Activated CD4-positive, alpha-beta memory T cell treated with anti-CD3 and anti-CD28 coated beads, Interleukin-2, amount 10 ng/mL, durations not matched to agents 7 days and 5 days (primary cell): ENCODE measurements at places on chromosomes 12 and 14. TPM values are rescaled to one million over a fixed set of nuclear protein-coding genes. Genes with fewer than 3 reads are reported as not detected.

GRCh38 chr12:119363490-119363889, 29.0 kb downstream of the CCDC60 start:
- no peaks in the 10 kb centered on the region for H3K36me3 ChIP-seq
- no peak overlapping the region for H3K27ac ChIP-seq
- H3K4me1 ChIP-seq: no peaks in the 10 kb centered on the region

- H3K4me1 ChIP-seq: peaks cover 22% of the 10 kb centered on the region
- peak overlapping the region; percentile 47 for H3K27ac ChIP-seq
- no peaks in the 10 kb centered on the region for H3K36me3 ChIP-seq
- H3K4me3 ChIP-seq: no peak overlapping the region
- peak; percentile 22 for DNase-seq
Observed at GRCh38 chr14:105283899-105284298, 16.9 kb downstream of the BRF1 start.

DNA sequence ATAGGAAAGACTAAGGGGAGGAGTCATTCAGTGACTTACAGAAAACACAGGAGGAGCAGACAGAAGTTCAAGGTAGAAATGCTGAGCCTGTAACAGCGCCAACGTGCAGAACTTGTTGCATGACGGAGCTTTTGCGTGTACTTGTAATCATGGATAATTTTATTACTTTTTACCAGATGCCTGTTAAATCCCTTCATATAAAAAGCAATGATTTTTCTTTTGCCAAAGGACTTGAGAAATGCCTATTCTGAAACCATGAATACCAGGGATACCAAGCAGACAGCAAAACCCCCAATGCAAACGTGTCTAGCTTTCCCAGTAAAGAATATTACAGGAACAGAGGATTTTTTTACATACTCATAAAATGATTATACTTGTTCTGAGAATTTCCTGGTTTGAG, 163.6 kb upstream of the GSC start:
- peaks cover 14% of the 10 kb centered on the region for H3K27me3 ChIP-seq
- no peak overlapping the region for H3K27ac ChIP-seq
- no peak for DNase-seq
- H3K4me3 ChIP-seq: no peak overlapping the region
- peaks cover 2% of the 10 kb centered on the region for H3K4me1 ChIP-seq
- no peaks in the 10 kb centered on the region for H3K36me3 ChIP-seq

DNA sequence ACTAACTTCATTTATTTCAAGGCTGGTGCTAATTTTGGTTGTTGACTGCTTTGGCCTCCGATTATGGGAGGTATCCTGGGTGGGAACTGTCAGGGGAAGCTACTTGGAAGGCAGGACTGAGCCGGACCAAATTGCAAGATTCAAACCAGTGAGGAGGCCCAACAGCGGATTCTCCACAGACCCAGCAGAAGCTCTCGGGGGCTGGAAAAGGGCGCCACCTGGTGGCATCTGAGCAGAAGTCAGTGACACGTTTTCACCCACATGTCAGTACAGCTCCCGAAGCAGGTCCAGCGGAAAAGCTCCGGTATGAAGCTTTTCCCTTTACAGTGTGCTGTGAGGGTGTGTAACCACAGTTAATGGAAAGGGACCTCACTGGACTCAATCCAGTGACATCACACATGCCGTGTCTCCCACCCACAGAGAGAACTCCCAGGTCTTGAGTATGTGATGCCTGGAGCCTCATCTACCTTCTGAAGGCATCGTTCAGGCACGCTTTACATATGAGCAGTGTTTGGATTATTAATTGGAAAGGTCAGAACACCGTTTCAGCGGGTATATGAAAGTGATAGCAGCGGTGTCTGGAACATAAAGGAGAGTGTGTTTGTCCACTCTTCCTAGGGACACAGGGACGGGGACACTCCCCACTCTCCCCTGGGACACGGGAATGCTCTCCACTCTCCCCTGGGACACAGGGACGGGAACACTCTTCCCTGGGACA, 3.6 kb upstream of the P2RX2 start:
- no peak overlapping the region for H3K4me3 ChIP-seq
- H3K4me1 ChIP-seq: peaks cover 5% of the 10 kb centered on the region
- H3K36me3 ChIP-seq: peaks cover 8% of the 10 kb centered on the region
- H3K27me3 ChIP-seq: peaks cover 31% of the 10 kb centered on the region

- peaks cover 15% of the 10 kb centered on the region for H3K36me3 ChIP-seq
- no peak for DNase-seq
- H3K4me3 ChIP-seq: peak overlapping the region; percentile 70
Observed at GRCh38 chr14:74838166-74838565, 37.8 kb downstream of the PROX2 start.

DNA sequence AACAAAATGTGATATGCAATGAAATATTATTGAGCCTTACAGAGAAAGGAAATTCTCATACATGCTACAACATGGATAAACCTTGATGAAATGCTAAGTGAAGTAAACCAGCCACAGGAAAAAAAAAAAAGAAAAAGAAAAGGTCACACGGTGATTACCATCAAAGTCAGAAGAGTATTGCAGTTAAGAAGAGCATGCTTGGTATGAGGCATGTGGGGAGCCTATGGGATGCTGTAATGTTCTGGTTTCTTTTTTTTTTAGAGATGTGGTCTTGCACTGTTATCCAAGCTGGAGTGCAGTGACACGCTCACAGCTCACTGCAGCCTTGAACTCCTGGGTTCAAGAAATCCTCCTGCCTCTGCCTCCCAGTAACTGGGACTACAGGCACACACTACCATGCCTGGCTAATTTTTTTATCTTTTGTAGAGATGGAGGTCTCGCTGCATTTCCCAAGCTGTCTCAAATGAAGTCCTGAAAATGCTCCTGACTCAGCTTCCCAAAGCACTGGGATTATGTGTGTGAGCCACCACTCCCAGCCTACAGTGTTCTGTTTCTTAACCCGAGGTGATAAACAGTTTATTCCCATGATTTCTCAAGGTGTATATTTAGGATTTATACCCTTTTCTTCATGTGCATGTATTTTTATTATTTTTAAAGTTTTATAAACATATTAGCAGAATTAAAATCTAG, 96.2 kb downstream of the SEC23A start:
- H3K36me3 ChIP-seq: no peaks in the 10 kb centered on the region
- H3K4me1 ChIP-seq: no peaks in the 10 kb centered on the region
- H3K27ac ChIP-seq: no peak overlapping the region
- no peak for DNase-seq

The RNF34 gene
- 88.2 TPM for total RNA-seq

GRCh38 chr12:89907659-89908058, 199.0 kb upstream of the ATP2B1 start:
- H3K27me3 ChIP-seq: no peaks in the 10 kb centered on the region
- H3K27ac ChIP-seq: no peak overlapping the region
- H3K4me1 ChIP-seq: no peaks in the 10 kb centered on the region
- H3K4me3 ChIP-seq: no peak overlapping the region

- H3K27me3 ChIP-seq: peaks cover 9% of the 10 kb centered on the region
- no peaks in the 10 kb centered on the region for H3K36me3 ChIP-seq
- H3K4me1 ChIP-seq: peaks cover 24% of the 10 kb centered on the region
Observed at GRCh38 chr14:98926801-98927200, 345.2 kb downstream of the BCL11B start.

GRCh38 chr14:34063470-34064164, 112.7 kb upstream of the EGLN3 start:
- H3K36me3 ChIP-seq: no peaks in the 10 kb centered on the region
- H3K4me1 ChIP-seq: peaks cover 19% of the 10 kb centered on the region
- no peak for DNase-seq
- no peak overlapping the region for H3K27ac ChIP-seq
- H3K27me3 ChIP-seq: peaks cover 18% of the 10 kb centered on the region
- no peak overlapping the region for H3K4me3 ChIP-seq

DNA sequence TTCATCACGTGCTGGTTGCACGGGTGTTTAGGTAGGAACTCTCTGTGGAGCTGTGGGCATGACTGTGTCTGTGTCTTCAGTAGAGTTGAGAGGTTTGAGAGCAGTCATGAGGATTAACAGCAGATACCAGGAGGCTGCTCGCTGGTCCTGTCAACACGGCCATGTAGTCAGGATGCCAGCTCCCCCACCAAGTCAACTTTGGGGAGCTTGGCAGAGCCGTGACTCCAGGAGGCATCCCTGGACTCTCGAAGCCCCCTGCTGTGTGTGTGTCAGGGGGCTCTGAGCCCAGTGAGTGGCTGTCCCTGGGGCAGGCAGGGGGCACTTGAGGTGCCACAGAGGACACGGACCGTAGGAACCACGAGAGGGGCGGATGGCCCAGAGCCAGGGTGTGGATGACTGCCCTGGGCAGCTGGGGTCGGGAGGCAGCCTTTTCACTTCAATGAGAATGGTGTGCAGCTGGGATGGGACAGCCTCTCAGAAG, 7.2 kb upstream of the GPR132 start:
- H3K27me3 ChIP-seq: peaks cover 3% of the 10 kb centered on the region
- no peak for DNase-seq
- no peak overlapping the region for H3K4me3 ChIP-seq
- H3K27ac ChIP-seq: peak overlapping the region; percentile 1

DNA sequence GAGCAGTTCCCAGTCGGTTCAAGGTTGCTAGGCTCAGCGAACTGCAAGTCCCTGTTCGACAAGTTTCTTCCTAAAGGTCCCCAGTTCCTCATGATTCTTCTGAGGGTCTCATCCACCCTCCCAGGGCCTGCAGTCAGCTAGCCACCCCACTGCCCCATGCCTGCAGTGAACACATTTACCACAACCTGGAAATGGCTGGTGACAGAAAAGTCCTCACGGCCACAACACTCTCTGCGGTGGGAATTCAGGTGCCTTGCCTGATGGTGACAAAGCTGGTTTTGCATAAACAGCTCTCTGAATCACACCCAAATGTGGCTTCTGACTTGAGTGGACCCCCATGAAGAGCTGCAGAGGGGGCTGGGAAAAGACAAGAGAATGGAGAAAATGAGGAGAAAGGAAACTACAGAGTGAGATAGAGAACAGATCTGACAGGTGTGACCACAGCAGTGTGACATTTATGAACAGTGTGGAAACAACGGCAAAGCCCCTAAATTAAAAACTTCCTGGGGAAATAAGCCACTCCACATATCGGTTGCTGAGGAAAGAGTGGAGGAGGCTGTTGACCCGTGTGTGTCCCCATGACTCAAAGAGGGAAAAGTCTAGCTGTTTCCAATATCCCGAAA, 1.3 kb upstream of the CD27 start:
- H3K27me3 ChIP-seq: no peaks in the 10 kb centered on the region
- H3K27ac ChIP-seq: peak overlapping the region; percentile 71
- no peak for DNase-seq
- peaks cover 31% of the 10 kb centered on the region for H3K36me3 ChIP-seq
- H3K4me3 ChIP-seq: peak overlapping the region; percentile 38

The AICDA gene
- total RNA-seq: not detected

The SIRT4 gene
- total RNA-seq: 1.6 TPM

The TAS2R7 gene
- total RNA-seq: not detected

DNA sequence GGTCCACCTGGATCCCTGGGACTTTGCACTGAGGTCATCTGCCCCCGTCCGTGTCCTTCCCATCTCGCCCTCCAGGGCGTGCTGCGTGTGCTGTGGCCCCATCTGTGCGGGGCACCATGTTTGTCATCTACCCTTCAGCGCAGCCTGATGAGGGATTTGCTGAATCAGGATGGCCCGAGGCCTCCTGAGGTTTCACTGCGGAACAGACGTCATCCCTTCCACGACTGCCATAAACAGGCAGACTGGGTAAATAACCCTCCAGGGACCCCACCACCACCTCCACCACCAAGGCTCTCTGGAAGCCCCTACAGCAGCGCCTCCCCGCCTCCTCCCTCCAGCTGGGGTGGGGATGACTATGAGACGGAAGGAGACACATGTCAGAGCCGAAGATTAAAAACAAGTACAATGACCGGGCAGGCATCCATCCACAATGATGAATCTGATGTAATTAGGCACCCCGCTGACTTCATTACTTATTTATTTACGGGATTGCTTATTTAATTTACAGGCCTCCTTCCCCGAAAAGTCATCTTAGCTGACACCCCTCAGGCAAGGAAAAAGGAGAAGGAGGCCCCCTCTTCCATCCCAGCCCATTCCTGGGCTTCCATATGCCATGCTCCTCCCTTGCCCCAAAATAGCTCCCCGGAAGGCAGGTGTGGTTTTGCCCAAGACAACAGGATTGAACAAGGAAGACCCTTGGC, 39.4 kb downstream of the NCOR2 start:
- no peak overlapping the region for H3K27ac ChIP-seq
- peaks cover 2% of the 10 kb centered on the region for H3K36me3 ChIP-seq
- no peaks in the 10 kb centered on the region for H3K27me3 ChIP-seq
- no peak overlapping the region for H3K4me3 ChIP-seq
- no peak for DNase-seq
- no peaks in the 10 kb centered on the region for H3K4me1 ChIP-seq

GRCh38 chr14:90514015-90514398, 117.2 kb downstream of the CALM1 start:
- H3K4me1 ChIP-seq: no peaks in the 10 kb centered on the region
- H3K36me3 ChIP-seq: no peaks in the 10 kb centered on the region
- H3K27ac ChIP-seq: no peak overlapping the region
- peaks cover 5% of the 10 kb centered on the region for H3K27me3 ChIP-seq
- no peak overlapping the region for H3K4me3 ChIP-seq
- DNase-seq: no peak

DNA sequence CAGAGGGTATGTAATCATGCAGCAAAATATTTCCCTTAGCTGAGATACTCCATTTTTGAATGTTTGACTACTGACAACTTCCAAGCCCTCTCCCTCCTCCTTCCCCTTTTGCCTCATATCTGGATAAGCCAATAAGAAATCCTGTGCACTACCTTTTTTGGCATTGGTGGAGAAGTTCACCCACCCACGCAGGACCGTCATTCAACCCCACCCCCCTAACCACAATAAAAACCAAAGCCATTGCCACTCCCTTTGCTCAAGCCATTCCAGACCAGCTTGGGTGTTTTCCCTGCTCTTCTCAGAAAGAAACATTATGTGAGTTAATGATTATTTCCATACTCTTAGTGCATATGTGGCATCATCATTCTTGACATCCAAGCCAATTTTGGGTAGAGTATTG, 176.7 kb downstream of the PTPN11 start:
- H3K36me3 ChIP-seq: no peaks in the 10 kb centered on the region
- no peaks in the 10 kb centered on the region for H3K4me1 ChIP-seq
- H3K27me3 ChIP-seq: peaks cover 5% of the 10 kb centered on the region
- H3K4me3 ChIP-seq: no peak overlapping the region
- no peak for DNase-seq

The TPH2 gene
- total RNA-seq: not detected

- no peak overlapping the region for H3K27ac ChIP-seq
- H3K36me3 ChIP-seq: no peaks in the 10 kb centered on the region
- DNase-seq: no peak
- H3K4me3 ChIP-seq: no peak overlapping the region
- H3K4me1 ChIP-seq: no peaks in the 10 kb centered on the region
Observed at GRCh38 chr14:69323266-69323998, 63.5 kb downstream of the GALNT16 start.

DNA sequence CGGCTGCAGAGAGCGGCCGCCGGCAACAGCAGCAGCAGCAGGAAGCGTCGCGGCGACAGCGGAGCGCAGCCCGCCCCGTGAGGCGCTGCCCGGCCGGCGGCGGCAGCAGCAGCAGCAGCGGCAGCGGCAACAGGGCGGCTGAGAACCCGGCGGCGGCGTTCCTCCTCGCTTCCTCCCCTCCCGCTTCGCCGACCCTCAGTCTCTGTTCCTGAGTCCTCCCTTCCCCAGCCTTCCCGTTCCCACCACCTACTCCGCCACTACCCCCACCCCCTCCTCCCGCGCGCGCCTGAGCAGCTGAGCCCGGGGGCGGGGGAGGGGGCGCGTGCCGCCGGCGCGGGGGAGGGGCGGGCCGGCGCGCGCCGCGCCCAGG, 310 bp downstream of the BICDL1 start:
- H3K4me1 ChIP-seq: peaks cover 41% of the 10 kb centered on the region
- peak overlapping the region; percentile 79 for H3K4me3 ChIP-seq
- H3K36me3 ChIP-seq: peaks cover 18% of the 10 kb centered on the region
- DNase-seq: no peak
- H3K27me3 ChIP-seq: peaks cover 9% of the 10 kb centered on the region

- peaks cover 7% of the 10 kb centered on the region for H3K36me3 ChIP-seq
- no peaks in the 10 kb centered on the region for H3K4me1 ChIP-seq
- no peak overlapping the region for H3K4me3 ChIP-seq
- H3K27ac ChIP-seq: no peak overlapping the region
- DNase-seq: no peak
Observed at GRCh38 chr12:50659690-50660424, 104.0 kb upstream of the ATF1 start.

The CLECL1 gene
- 13.5 TPM for total RNA-seq

The SLC25A29 gene
- 8.9 TPM for total RNA-seq
